H4 (cell line): ENCODE measurements at places on chromosomes 13 and 19.

- no peak for DNase-seq
Observed at GRCh38 chr19:58466089-58466759, 656 bp upstream of the ZNF324 start.

DNA sequence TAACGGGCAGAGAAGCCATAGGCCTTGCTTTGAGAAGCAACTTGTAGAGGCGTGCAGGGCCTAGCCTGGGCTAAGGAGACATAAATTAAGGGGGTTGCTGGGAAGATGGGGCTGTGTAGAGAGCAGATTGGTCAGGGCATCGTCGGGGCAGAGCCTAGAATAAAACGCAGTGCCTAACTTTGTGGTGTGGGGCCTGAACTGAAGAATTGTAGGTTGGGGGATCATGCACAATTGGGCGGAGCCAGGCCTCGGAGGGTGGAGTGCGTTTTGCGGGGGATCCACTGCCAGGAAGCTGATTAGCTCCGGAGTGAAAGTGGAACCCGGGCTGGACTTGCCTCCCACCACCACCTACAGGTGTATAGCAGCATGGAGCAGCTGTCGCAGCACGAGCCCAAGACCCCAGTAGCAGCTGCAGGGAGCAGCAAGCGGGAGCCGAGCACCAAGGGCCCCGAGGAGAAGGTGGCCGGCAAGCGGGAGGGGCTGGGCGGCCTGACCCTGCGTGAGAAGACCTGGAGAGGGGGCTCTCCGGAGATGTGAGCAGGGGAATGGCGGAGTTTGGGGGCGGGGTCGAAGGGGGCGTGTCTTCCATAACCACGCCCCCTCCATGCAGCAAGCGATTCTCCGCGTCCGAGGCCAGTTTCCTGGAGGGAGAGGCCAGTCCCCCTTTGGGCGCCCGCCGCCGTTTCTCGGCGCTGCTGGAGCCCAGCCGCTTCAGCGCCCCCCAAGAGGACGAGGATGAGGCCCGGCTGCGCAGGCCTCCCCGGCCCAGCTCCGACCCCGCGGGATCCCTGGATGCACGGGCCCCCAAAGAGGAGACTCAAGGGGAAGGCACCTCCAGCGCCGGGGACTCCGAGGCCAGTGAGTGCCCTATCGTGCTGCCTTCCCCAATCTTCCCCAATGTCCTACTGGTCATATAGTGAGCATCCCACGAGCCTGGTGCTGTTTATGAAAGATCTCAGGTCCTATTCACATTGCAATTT lies 13.8 kb downstream of the DNASE2 start:
- no peak for DNase-seq

GRCh38 chr19:35585848-35586247 lies at the start of gene PMIS2:
PMIS2 (plus strand) TSS chr19:35586173; CDS start chr19:35586260, 87 bp downstream.
- DNase-seq: no peak

- no peak for DNase-seq
Observed at GRCh38 chr13:75325711-75326110, 156.3 kb downstream of the TBC1D4 start.

- DNase-seq: peak; percentile 2
Observed at GRCh38 chr19:17873786-17874757, 2.3 kb downstream of the SLC5A5 start.
